ENCODE measurements at places on chromosomes 1 and 21.

DNA sequence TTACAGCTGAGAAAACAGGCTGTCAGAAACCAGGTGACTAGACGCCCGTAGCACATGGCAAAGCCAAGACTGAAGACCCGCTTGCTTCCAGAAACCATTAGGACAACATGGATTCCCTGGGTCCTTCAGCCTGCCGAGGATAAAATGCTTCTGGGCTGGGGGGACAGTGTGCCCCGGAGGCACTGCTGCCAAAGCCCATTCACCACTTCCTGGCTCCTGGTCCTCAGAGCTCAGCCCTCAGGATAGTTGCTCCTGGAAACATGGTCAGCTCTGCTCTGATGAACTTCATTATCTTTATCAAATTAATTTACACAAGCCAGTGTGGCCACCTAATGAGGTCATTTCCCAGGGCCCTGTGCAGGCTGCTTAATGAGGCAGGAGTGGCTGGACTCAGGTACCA lies 41.1 kb upstream of the ACTL8 start:
- no peak for DNase-seq

GRCh38 chr1:110087812-110088738 lies 17.6 kb upstream of the ALX3 start:
- peak; percentile 52 for DNase-seq

DNA sequence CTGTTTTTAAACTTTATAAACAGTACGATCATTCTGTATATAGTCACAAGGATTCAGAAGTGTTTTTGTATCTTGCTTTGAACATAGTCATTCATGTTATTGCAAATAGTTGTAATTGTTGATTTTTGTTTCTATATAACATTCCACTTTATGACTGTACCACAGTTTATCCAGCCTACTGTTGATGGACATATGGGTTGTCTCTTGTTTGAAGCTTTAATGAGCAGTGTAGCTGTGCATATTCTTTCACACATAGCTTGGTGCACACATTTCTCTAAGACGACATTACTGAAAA lies 6.1 kb downstream of the CD101 start:
- DNase-seq, result no peak

GRCh38 chr1:217585577-217585976 lies 45.3 kb downstream of the GPATCH2 start:
- DNase-seq, result no peak

- no peak for DNase-seq
These were observed 15.9 kb downstream of the CLDN8 start for GRCh38 chr21:30200000-30200399.

DNA sequence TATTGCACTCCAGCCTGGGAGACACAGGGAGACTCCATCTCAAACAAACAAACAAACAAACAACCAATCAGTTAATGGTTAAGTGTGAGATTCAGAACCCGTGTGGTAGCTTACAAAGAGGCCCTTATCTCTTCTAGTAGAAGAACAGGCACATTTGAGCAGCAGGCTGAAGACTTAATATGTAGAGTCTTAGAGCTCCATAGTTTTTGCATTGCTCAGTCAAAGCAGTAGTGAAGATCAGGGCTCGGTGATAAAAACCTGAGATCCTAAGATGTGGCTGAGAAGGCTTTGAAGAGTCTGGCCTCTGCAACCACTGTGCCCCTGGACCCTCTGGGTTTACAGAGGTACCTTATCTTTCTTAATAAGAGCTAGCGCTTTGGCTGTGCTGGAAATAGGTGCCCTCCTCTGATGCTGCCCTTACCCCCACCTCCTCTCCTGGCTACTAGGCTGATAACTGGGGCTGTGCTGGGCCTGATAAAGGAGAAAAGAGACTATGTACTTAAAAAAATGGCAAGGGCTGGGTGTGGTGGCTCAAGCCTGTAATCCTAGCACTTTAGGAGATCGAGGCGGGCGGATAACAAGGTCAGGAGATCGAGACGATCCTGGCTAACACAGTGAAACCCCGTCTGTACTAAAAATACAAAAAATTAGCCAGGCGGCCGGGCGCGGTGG lies 10.5 kb upstream of the UCK2 start:
- no peak for DNase-seq

All from H9 (cell line).